ENCODE measurements at places on chromosomes 5 and 9.

DNA sequence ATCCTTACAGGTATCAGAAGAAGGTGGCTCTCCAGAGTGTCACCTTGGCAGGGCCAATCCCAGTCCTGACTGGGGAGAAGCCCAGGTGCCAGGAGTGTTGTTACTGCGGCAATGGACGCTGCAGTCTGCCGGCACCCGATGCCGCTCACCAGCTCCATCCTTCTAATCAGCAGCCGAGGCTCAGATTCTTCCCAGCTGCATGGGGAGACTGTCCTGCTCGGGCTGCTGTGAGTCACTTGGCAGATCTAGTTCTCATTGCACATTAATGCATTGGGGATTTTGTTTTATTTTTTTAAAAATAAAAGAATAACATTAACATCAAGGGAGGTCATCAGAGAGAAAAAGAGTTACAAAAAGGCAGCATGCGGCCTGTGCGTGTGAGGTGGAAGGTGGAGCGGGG is 115.8 kb downstream of the MTX3 start:
- no peak for DNase-seq

- DNase-seq = no peak
These were observed 516 bp upstream of the DMRT2 start for GRCh38 chr9:1049641-1050040.

- DNase-seq = no peak
These were observed 3.8 kb downstream of the ROR2 start for GRCh38 chr9:91946196-91946595.

DNA sequence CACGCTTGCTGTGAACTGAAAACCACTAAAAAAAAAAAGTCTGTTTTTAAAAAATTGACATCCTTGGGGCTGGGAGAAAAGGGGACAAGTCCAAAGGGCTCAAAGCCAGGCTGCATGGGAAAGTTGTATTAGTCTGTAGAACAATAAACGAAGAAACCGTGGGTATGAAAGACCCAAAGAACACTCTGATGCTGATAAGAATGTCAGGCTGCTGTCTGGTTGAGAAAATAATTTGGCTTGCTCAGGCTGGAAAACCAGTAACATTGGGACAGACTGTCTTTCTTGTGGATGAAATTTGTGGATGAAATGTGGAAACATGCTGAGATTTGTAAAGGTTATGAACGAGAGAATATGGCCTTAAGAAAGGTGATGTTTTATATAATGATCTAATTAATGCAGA is 68.5 kb upstream of the HSPB3 start:
- no peak for DNase-seq

- no peak for DNase-seq
These were observed 319.6 kb downstream of the FBXL7 start for GRCh38 chr5:15819617-15820016.

- no peak for DNase-seq
These were observed 3.7 kb upstream of the PDCD6 start for GRCh38 chr5:267716-268115.

DNA sequence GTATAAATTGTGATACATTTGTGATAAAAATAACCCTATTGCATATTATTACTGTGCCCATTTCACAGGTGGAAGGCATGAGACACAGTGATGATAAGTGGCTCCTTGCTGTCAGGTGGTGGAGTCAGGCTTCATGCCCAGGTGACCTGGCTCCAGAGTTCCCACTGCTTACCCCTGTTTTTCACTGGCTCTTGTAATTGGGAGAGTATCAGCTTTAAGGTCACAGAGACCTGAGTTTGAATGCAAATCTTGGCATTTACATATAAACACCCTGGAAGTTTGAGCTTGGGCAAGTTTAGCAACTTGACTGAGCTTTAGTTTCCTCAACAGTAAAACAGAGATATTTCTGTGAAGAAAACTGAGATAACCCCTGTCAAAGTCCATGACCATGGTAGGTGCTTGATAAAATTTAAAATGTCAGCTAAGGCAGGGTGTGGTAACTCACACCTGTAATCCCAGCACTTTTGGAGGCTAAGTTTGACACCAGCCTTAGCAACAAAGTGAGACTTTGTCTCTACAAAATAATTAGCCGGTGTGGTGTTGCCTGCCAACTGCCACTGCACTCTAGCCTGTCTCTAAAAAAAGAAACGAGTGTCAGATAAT is 29.2 kb downstream of the MAT2B start:
- DNase-seq = no peak

- DNase-seq = no peak
These were observed 581.8 kb upstream of the WWC1 start for GRCh38 chr5:167709625-167710024.

DNA sequence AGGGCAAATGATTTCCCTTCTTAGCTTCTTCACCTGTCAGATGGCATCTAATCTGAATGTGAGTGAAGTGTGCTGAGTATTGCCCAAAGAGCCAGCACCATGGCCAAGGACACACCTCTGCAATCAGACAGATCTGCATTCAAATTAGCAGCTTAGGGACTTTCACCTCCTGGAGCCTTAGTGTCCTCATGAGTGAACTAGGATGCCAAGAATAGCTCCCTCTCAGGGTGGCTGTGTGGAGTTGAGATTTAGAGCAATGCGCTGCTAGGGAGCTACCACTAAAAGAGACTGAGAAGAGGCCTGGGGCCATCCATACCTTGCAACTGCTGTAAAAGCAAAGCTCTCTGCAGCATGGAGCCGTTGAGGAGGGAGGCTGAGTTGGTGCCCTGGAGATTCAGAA is 1.4 kb downstream of the CIZ1 start:
- DNase-seq = no peak

DNA sequence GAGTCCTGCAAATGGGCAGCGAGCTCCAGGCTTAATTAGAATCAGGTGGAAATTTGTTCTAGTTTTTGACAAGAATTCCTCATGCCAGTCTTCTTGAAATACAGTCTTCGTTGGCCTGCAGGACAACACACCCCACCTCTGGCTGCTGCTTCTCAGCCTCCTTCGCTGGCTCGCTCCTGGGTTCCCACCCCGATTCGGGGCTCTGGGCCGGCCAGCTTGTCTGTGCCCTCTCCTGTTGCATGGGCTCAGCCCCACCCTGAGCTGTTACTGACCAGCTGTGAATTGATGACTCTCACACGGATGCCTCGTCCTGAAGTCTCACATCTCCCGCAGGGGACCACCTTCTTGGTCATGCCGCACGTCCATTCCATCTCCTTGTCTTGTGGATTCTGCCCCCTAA is 21.0 kb downstream of the PSD2 start:
- DNase-seq = no peak

DNA sequence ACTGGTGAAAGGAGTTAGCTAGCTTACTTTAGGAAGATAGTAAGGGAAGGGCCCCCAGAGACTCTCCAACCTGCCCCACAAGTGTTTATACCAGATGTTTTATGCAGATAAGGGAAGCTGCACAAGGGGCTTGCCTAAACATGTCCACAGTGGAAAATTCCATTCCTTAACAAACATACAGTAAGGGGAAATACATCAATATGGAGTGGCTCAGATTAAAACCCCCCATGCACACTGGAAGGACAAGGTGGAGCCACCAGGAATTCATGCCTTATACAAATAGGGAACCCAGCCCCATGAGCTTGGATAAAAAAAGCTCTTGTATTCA is 106.3 kb upstream of the GPBP1 start:
- no peak for DNase-seq

DNA sequence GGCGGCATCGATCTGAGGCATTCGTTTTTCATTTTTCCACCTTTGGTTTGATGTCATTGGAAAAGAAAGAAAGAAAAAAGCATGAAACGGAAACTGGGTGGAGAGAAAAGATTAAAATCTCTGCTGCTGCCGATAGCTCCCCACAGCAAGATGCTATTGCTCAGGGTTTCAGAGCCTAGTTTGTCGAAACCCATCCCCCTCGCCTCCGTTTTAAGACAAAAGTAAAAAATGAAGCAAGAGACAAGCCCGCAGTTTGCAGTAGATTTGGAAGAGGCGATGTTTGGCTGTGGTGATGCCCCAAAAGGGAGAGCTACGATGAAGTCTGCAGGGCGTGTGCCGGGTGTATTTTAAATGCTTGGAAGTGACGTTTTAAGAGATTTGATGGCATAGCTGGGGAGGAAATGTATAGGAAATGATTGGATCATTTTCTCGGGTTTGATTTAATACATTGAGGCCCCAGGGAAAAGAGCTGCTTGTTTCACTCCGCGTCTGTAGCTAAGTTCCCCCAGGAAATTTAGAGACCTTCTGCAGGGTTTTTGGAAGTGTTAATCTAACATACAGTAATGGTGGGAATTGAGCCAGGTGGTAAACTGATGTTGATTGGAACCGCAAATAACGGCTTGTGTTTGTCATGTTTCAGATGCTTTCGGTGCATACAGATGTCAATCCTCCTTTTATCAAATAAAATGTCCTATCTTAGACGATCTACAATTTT is 909 bp downstream of the NDFIP1 start:
- DNase-seq = no peak
